SW 1271 (cell line): ENCODE measurements at places on chromosomes 3 and 15.

DNA sequence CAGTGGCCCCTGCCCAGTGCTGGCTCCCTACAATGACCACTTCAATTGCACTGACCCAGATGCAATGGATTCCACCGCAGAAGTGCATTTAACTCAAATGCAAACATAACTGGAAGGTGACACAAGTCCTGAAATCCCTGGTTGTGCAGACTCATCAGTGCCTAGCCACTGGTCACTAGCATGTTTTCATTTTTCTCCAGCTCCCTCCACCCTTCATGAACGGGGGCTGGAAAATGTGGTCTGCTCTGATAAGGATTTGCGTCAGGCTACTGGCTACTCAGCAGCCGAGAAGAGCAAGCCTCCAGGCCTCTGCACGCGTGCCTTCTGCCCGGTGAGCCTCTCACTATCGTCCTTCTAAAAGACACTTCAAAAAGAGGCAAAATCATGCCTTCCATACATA, 27.4 kb upstream of the FURIN start:
- no peak for DNase-seq

DNA sequence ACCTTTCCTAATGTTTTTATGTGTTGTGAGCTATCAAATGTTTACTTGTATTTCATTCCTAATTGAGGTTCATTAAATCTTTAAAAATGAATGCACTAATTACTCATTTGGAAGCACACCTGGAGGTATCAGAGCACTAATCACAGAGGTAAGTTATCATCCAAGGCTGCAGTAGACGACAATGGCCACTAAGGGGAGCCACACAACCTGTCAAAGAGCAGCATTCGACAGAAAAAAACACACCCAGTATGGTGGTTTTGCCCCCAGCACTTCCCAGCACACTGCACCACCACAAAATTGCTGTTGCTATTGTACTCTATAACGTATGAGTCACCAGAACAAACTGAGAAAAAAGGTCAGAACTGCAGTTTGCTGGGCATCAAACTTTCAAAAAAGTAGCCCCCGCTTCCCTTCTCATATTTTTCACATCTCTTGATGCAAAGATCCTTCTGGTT, 205.9 kb upstream of the IGF1R start:
- DNase-seq: peak; percentile 71

GRCh38 chr3:195555110-195555509, 12.0 kb upstream of the PPP1R2 start:
- DNase-seq: no peak

- no peak for DNase-seq
Observed at GRCh38 chr3:81989274-81989673, 227.8 kb upstream of the GBE1 start.

GRCh38 chr3:16961621-16962205, 77.0 kb downstream of the PLCL2 start:
- DNase-seq: peak; percentile 8

DNA sequence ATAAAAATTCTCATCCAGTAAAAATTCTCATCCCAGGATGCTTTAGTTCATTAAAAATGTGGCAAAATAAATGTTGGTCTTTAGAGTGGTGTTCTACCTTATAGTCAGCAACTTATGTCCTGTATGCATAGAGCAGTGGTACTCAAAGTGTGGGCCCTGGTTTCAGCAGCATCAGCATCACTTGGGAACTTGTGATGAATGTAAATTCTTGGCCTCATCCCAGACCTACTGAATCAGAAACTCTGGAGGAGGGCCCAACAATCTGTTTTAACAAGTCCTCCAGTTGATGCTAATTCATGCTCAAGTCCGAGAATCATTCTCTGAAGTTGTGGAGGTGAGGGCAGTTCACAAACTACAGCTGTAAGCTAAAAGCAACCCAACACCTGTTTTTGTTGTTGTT, 307.3 kb upstream of the SATB1 start:
- no peak for DNase-seq

- no peak for DNase-seq
Observed at GRCh38 chr15:78046796-78047341, 30.6 kb downstream of the TBC1D2B start.

DNA sequence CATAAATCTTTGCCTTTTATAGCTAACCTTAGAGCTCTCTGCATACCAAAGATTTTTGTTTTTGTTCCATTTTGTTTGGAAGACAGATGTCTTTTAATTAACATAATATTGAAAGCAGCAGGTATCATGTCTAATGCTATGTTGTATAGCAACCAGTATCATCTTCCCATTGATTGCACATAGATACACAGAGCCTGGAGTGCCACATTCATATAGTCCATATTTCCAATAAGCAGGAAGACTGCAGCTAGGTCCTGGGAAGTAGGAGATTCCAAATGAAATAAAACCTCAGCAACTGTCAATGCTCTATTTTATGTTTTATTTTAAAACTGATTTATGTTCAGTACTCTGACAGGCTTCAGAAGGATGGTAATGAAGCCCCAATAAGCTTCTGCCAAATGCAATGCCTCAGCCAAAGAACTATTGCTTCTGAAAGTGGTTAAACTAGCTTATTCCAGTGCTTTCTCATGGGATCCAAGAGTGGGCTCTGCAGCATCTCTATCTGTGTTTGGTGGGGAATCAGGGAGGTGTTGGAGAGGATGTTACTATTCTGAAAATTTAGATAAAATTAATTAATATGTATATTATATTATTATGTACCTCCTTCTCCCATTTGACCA, 6.5 kb upstream of the KCNMB2 start:
- no peak for DNase-seq

DNA sequence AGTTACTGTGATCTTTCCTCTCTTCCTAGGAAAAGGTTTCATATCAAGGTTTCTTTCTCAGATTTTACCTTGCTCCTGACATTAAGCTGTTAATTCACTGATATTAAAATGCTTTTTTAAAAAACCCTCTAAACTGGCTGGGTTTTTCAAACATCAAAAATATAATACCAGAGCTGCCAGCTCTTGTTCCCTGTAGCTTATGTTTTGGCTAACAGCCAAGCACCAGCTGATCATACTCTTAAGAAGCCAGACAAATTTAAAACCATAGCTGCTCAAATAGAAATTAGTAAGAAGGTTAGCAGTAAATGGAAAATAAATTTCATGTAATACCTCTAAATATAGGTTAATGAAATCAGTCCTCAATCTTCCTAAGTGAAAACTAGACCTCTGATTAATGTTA, 657.5 kb downstream of the GRM7 start:
- DNase-seq: no peak

GRCh38 chr3:71350998-71351397, 232.5 kb downstream of the FOXP1 start:
- DNase-seq: no peak

DNA sequence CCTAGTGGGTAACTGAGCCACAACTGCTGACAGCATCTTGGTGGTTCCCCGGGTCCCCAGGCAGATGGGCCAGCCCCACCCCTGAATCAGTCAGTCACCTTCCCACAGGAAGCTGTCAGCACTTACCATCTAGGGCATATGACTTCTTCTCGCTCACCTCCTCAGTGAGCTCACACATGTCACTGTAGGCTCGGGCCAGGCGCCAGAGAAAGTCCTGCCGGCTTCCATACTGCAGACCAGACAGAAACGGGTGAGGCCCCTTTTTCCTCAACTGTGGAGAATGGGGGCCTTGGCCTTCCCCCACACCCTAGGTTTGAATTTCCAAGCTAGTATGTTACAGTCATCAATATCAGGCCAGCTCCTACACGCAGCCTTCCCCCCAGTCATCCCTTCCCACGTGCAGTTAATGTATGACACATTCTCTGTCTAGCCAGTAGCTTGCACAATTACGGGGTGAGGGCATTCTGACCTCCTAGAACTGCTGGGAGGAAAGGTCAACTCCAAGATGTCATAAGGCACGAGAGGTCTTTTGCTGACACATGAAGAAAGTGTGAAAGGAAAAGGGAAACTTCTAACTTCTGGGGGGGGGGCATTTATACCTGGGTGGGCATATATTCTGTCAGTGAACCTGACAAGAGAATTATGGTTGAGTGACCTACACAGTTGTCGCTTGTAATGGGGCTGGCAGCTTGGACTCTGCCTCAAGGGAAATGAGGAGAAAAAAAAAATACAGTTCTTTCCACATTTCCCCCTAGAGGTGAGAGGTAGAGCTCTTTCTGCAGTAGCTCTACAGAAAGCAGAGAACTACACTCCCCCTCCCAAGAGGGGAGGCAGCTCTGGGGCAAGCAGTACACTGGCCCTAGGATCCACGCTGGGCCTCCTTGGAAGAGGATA, 10.9 kb downstream of the RMDN3 start:
- DNase-seq: no peak

DNA sequence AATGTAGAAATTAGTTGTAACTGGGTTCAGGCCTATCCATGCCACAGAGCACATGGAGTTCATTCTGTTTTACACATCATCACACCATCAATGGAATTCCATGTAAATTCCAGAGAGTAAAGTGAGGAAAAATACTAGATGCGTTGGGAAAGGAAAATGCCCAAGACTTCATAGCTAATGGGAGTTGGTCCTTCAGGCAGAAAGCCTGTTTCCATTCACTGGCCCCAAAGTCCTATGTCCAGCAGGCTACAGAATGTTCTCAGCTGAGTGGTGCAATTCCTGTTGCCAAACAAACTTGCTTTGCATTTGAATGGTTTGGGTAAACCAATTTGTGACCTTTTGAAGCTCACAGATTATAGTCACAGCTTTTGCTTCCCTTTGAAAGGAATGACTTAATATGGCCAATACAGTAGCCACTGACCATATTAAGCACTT, 164.6 kb upstream of the PFN2 start:
- DNase-seq: no peak

DNA sequence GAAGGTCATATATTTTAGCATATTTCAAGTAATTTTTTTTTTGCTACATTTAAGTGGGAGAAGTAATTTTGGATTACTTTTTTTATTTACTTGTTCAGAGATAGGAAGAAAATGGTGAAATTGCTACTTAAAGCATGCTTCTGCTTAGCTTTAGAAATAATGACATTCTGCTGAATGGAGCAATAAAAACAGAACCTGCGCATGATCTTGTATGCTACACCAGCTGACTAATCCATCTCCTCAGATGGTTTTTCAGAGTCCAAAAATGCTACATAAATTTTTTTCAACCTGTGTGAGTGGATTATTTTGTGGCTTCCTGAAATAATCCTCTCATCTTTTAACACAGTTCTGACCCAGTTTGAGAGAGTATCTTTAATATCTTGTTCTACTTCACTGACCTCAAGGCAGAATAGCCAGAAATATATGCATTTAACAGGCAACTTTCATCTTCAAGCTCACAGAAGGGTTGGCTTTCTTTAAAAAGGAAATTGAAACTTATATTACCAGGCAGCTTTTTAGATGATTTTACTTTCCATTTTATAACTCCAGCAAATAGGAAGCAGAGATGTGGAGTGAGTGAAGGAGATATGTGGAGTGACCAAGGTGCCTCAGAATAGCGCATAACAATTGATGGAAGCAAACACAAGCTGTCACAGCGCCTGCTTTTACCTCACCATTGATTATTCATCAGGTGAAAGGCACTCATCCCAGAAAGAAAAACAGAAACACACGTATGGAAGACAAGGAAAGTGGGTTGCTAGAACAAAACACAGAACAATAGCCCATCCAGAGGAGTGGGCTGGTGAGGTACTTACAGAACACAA, 136.6 kb downstream of the TGFBR2 start:
- DNase-seq: no peak

- DNase-seq: no peak
Observed at GRCh38 chr3:181173227-181173626, 183.7 kb upstream of the DNAJC19 start.

DNA sequence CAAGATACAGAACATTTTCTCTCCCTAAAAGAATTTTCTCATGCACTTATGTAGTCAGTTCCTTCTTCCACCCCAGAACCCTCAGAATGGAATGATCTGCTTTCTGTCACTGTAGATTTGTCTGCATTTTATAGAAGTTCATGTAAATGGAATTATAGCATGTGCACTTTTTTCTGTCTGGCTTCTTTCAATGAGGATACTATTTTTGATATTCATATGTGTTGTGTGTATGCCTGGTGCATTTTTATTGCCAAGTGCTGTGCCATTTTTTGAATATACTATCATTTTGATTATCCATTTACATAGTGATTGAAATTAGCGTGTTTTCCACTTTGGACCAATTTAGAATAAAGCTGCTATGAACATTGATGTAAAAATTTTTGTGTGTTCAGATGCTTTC, 156.6 kb upstream of the ALCAM start:
- DNase-seq: no peak

- DNase-seq: no peak
Observed at GRCh38 chr15:35705030-35705883, 159.3 kb upstream of the DPH6 start.

GRCh38 chr15:41790756-41791546, 16.7 kb downstream of the MAPKBP1 start:
- DNase-seq: peak; percentile 85
